CMK (cell line): ENCODE measurements at places on chromosomes 6 and 20.

- DNase-seq, result no peak
These were observed 125.7 kb downstream of the SLC23A2 start for GRCh38 chr20:4875578-4876067.

DNA sequence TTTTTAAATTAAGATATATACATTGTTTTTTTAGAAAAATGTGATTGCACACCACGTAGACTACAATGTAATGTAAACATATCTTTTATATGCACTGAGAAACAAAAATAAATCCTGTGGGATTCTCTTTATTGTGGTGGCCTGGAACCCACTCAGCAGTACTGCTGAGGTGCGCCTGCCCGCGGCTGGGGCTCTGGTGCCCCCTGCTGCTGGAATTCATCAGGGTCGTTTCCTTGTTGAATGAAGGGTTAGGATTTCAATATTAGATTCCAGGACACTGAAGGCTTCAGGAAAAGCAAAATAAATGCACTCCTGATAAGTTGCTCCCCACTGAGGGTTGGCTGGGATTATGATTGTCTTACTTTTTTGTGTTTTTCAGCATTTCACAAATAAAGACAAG, 175.8 kb upstream of the GGTLC1 start:
- no peak for DNase-seq

DNA sequence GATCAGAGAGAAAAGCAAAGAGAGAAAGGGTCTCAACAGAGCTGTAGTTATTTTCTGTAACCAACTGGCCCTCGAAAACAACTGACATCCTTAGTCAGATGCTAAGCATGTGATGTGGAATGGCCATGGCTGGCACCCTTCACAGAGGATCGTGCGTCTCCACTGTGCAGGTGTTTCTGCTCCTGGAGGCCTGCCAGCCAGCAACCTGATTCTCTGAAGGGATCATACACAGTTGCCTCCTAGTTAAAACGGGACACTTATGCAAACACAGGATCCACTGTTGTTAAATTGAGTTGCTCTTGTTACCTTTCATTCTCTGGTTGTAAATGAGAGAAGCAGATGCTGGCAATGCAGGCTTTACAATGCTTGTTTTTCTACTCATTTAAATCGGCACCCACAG, 148.5 kb downstream of the HDGFL1 start:
- DNase-seq, result no peak

GRCh38 chr6:170525795-170526194, 27.3 kb downstream of the PSMB1 start:
- DNase-seq, result no peak

- DNase-seq, result no peak
These were observed 30.2 kb upstream of the CST7 start for GRCh38 chr20:24918579-24919566.

DNA sequence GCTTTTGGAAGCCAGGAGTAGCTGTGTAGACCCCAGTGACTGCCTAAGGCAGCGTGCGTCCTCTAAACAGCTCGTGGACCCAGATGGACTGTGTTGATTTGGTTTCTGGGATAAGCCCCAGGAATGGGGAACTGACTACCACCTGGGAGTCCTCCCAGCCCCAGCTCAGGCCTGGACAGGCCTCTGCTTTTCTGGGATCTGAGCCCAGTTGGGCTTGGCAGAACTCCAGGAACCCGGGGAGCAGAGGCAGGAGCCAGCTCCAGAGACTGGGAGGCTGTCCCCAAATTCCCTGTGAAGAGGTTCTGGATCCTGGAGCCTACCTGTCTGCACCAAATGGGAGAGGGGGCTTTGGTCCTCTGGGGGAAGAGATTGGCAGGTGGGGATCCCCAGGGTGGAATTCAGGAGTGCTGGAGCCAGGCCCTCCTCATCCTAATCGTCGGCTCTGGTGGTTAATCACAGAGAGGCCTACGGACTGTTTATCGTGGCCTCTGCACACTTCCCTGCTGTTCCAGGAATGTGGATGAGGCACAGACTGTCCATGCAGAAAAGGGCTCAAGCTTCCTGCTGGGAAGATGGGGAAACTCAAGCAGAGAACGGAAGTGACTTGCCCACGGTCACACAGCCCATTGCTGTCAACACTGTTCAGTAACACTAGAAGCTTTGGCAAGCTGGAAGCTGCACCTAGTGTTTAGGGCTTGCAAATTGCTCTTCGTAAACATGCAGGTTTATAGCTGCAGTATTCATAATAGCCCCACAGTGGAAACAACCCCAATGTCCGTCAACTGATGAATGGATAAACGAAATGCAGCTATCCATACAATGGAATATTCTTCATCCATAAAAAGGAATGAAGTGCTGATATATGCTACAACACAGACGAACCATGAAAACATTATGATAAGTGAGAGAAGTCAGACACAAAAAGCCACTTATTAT, 100.6 kb downstream of the KCNB1 start:
- no peak for DNase-seq

DNA sequence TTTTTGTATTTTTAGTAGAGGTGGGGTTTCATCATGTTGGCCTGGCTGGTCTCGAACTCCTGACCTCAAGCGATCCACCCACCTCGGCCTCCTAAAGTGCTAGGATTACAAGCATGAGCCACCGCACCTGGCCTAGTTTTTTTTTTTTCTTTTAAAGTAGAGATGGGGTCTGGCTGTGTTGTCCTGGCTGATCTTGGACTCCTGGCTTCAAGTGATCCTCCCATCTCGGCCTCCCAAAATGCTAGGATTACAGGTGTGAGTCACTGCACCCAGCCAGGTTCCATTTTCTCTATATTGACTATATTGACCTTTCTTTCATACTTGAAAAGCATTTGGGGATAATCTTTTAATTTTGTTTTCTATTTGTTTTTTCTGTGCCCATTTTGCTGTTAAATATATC, 13.3 kb downstream of the PANK2 start:
- no peak for DNase-seq

DNA sequence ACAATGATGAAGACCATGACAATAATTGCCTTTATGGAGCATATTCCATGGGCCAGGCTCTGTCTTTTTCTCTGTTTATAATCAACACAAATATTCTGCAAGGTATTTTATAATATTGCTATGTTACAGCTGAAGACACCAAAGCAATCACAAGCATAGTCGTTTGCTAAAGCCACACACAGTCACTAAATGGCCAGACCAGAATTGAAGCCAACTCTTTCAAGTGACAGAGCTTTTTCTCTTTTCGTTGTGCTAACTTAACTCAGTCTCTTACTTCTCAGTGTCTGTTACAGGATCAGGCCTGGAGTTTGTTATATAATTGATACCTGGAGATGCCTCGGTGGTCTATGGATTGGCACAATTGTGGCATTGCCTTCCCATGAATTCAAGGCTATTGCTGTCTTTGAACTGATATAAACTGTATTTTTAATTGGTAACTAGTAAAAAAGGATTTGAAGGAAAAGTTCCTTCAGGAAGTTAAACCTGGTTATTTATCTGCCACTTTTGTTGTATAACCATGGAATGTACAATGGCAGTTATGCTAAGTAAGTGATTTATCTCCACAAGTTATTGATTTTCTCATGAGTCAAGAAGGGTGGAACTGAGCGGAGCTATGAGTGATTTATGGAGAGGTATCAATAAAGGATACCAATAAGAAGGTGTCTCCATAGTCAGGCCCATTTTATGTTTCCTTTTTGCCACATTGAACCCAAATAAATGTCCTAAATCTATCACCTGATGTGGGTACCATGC, 67.6 kb downstream of the PFDN4 start:
- DNase-seq, result no peak

GRCh38 chr6:47073125-47074110, 31.3 kb upstream of the ADGRF1 start:
- no peak for DNase-seq

DNA sequence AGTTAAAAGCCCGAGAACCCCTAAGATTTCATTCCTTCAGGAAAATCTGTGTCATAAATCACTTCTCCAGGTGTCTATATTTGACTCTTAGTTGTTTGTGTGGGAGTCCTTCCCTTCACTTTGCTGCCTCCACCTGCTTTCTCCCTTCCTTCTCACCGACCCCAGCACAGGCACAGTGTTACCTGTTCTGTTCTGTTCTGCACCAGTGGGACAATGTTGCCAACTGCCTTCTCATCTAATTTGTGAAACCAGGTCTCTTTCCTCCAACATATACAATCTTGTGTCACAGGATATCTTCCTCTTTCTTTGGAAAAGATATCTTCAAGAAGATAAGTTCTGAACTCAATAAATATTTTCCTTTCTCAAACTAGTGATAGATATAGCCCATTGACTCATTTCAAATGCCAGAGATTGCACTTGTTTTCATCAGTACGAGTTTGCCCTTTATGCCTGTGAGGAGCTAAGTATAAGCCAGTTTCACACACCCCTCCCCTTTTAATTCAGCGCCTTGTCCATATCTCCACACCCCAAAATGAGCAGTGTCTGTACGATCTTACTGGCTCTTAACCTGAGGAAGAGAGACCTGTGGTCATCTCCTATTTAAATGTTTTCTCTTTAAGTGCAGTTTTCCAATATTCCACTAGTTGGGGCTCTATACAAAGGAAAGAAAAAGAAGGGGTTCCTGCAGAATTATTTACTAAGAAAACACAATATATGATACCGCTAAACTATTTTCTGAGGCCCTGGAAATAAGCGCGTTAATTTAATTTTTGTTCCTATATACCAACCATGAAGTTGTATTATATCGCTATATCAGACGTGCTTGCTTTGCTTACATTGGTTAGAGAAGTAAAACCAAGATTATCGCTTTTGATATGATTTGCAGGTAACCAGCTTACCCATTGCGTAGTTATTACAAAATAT, 81.6 kb upstream of the PREP start:
- DNase-seq, result no peak
